GM12864 (cell line): ENCODE measurements at places on chromosomes 1 and 21.

GRCh38 chr1:235951661-235952060 is 85.0 kb upstream of the LYST start:
- no peak for DNase-seq

DNA sequence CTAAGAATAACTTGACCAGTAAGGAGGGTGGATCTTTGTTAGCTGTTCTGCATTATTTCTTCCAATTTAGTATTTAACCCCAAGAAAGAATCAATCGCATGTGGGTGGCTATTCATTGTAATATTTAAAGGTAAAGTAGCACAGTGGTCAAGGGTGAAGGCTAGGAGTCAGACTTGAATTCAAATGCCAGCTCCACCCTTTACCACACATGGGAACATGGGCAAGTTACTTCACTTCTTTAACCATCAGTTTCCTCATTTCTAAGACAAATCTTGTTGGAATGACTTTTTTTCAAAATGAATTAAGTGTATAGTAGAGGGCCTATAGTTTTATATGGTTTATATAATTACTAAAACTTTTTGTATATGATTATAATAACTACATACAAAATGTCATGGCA is 71.3 kb upstream of the S1PR1 start:
- DNase-seq: no peak

- DNase-seq: no peak
Measured at GRCh38 chr1:16927256-16927655, 5.5 kb downstream of the CROCC start.

DNA sequence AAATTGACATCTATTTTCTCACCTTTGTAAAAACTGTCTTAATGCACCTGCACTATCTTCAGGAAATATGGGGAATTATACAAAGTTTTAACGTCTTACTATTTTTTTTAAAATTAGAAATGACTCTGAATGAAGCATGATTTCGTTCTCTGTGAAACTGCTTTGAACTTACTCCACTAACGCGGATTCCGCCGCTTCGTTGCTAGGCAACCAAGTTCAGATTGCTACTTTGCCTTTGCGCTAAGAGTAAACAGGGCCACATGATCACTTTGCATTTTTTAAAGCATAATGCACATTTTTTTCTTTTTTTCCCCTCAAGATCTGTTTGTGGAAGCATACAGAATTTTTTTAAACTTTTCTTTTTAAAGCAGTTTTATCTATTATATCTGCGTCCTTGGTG is 690.5 kb downstream of the BRINP3 start:
- DNase-seq: no peak

DNA sequence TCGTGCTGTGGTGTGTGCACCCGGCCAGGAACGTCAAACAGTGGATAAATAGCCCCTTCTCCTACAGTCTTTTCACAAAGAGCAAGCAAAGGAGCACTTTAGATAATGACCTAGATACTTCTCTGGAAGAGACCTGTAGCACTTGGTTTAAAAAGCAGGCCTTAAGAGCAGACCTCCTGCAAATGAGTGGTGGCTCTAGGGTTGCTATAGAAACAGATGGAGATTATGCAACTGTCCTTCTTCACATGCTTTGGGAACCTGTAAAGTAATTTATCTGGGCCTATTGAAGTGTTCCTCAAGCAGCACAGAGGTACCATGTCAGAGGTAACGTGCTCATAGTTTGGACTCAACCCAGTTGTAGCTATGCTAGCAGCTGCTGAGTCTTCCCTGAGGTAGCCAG is 208.2 kb upstream of the KIAA0040 start:
- no peak for DNase-seq

GRCh38 chr1:206411321-206411720 is 59.0 kb upstream of the IKBKE start:
- no peak for DNase-seq

- DNase-seq: no peak
Measured at GRCh38 chr21:15241997-15242736, 177.4 kb upstream of the NRIP1 start.

DNA sequence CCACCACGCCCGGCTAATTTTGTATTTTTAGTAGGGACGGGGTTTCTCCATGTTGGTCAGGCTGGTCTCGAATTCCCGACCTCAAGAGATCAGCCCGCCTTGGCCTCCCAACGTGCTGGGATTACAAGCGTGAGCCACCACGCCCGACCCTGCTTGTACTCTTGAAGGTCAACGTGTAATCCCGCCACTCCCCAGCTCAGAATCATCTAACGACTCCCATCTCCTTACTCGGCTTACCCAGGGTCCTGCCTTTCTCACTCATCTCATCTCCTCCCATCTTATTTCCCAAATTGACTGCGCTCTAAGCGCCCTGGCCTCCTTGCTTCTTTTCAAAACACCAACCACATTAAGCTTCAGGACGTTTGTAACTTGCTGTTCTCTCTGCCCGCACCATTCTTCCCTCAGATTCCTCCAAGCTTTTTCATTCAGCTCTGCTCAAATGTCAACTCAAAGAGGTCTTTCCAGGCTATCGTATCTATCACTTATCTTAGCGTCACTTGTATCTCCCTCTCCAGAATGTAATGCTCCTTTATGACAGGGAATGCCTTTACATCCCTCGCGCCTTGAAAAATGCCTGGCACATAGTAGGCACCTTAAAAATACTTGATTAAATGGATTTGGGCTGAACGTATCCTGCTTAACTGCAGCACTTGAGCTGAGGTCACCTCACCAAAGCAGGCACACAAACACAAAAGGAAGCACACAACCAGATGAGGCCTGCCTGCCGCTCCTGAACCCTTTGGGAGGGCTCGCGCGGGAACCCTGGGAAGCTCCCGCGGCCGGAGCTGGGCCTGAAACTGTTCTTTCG is 1.4 kb upstream of the USP1 start:
- no peak for DNase-seq

DNA sequence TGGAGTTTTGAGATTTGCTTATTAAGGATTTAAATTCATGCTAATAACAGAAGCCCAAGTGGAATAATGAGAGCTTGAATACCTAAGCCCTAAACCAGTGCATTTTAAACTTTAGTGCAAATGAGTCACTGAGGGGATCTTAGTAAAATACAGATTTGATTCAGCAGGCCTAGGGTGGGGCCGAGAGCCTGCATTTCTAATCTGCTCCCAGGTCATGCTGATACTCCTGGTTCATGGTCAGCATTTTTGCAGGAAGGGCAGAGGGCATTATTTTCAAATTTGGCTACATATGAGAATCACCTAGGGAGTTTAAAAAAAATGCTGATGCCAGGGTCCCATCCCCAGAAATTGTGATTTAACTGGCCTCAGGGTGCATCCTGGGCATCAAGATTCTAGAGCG is 39.3 kb downstream of the DNTTIP2 start:
- DNase-seq: no peak

DNA sequence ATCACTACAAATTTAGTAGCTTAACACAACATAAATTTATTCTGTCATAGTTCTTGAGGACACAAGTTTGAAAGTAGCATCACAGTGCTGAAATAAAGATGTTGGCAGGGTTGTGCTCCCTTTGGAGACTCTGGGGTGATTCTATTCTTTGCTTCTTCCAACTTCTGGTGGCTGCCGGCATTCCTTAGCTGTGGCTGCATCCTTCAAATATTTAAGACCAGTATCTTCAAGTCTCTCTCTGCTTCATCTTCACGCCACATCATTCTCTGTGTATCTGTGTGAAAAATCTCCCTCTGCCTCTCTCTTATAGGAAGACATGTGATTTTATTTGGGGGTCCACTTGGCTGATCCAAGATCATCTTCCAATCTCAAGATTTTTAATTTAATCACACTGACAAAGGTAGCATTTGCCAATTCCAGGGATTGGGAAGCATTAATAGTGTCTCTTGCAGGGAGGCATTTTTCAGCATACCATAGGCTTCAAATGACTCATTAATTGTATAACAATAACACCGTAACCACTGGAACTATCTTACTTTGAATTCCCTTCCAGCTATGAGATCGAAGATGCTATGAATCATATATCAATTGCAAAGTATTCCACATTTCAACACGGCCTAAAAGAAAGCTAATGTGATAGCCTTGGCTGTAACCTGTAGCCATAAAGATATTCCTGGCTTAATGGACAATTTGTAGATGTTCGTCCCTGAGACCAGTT is 74.6 kb downstream of the DPT start:
- no peak for DNase-seq

DNA sequence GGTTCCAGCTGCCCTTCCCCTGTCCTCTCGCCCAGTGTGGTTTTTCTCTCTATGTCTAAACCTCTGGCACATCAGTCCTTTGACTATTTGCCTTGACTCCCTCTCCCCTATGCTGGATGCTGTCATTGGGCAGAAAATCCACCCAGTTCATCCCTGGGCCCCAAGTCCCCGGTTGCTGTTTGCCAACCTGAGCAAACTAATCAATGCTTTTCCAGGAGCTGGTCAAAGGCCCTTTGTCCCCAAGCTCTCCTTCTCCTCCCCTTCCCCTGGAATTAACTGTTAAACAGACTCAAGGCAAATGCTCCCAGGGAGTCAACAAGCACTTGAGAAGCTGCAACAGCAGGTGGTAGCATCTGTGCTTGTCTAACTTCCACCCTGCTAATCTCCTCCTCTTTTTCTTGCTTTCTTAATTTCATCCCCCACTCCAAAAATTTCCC is 102.7 kb downstream of the LMX1A start:
- DNase-seq: no peak

- no peak for DNase-seq
Measured at GRCh38 chr1:54350360-54350759, 55.8 kb downstream of the SSBP3 start.

GRCh38 chr1:41656068-41656467 is 171.6 kb upstream of the EDN2 start:
- DNase-seq: no peak

- DNase-seq: no peak
Measured at GRCh38 chr1:201269900-201270410, 13.4 kb upstream of the PKP1 start.

- no peak for DNase-seq
Measured at GRCh38 chr1:170273291-170274130, 127.8 kb downstream of the NTMT2 start.

DNA sequence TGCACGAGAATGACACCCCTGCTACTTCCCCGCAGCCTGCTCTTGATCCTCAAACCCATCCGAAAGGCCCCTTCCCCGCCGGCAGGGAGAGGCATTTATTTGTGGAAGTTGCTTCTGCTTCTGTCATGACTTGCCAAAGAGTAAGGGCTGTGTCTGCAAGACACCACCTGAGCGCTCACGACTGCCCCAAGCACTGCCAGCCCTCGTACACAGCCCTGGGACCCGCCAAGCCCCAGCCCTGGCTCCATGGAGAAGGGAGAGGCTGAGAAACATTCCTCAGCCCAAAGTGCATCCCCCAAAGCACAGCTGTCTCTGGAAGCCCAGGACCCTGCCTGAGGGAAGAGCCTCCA is 6.3 kb upstream of the TPRG1L start:
- DNase-seq: no peak

DNA sequence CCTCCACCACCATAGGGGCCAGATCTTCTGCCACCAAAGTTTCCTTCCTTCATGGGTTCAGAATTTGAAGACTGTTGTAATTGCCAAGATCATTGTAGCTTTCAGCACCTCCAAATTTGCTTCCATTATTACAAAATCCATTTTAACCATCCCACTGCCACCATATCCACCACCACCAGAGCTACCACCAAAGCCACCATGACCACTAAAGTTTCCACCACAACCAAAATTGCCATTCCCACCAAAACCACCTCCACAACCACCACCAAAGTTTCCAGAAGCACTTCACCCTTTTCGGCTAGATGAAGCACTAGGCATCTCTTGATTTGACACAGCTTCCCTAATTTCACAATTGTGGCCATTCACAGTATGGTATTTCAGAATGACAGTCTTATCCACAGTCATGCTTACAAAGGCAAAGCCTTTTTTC is 45.2 kb downstream of the SLC30A7 start:
- no peak for DNase-seq

GRCh38 chr1:181127898-181128453 is 39.5 kb downstream of the IER5 start:
- DNase-seq: no peak

DNA sequence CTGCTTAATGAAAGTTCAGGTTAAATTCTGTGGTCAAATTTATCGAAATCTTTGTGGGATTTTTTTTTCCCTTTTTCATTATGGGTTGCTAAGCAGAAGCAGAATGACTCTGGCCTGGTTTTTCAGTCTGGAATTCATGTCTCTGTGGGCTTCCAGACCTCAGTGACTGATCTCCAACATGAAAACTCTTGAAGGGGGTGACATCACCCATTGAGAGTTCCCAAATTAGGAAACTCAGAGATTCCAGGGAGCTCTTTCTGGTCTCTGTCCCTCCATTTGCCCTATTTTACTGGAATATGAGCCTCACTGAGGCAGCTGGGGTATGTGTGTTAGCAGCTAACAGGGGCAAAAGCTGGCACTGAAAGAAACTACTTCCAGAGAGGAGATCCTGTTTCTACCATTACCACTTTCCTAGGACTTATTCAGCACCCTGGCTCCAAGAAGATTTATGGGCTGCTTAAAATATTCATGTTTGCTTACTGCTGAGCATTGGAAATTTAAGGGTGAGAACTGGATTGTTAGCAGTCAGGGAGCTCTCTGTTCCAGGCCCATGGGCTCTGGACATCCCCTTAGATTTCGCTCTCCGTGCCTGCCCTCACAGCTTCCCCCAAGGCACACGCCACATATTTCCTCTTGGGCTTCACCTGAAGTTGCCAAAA is 203.4 kb upstream of the SPAG17 start:
- no peak for DNase-seq

- peak; percentile 39 for DNase-seq
Measured at GRCh38 chr1:162847839-162848453, 13.0 kb downstream of the CCDC190 start.

DNA sequence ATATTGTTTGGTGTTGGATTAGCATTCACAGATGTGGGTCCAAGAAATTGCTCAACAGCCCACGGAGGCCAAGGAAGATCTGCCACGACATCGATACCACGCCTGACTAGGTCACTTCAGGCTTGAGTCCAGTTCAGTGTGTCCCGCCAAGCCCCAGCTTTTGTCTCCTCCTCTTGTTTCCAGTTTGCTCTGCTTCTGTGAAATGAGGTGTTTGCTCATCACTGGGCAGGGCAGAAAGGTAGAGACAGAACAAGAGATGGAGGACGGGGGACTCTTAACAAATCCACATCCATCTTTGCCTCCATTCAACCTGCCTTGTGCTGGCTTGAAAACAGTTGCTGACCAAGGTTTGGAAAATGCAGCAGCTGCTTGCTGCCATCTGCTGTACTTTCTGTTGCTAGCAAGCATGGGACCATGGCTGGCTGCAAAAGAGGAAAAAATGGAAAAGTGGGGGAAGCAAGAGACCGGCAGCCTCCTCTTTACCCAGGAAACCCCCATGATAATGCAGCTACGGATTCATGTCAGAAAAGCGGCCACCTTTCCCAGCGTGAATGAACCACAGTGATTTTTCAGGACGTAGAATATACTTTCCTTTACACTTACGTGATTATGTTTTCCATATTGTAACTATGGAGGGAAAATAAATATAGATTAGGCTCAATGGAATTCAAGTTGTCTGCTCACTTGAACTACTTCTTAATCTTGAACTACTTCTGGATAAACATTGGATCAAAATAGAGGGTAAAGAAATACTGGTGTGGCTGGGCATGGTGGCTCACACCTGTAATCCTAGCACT is 80.2 kb upstream of the GREM2 start:
- DNase-seq: no peak

DNA sequence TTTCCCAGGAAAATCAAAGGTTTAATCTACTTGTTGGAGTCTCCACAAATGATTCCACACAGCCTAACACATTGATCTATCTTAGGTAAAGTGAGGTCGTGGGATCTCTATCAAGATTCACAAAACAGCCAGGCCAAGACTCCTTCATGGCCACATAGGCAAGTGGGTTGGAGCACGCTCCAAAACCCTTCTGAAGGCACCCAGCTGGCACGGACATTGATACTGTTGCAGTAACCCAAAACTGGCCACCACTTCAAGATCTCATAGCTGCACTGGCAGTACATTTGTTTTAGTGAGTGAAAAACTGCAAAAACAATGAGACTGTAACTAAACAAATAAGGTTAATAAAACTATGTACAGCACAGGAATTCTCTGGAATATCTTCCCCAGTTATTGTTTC is 61.9 kb downstream of the COLGALT2 start:
- DNase-seq: no peak
